ENCODE measurements at places on chromosomes 6 and 20. TPM values are rescaled to one million over a fixed set of nuclear protein-coding genes. Genes with fewer than 3 reads are reported as not detected.

- DNase-seq = no peak
These were observed 26.4 kb downstream of the KIF6 start for GRCh38 chr6:39698789-39699188.

GRCh38 chr20:19780261-19780660, 22.2 kb downstream of the RIN2 start:
- no peak for DNase-seq

- no peak for DNase-seq
These were observed 9.7 kb upstream of the FILIP1 start for GRCh38 chr6:75503291-75503690.

RAB44 gene
- total RNA-seq = 2.1 TPM
